ENCODE measurements at places on chromosomes 3 and 15. TPM values are rescaled to one million over a fixed set of nuclear protein-coding genes. Genes with fewer than 3 reads are reported as not detected.
A peak's percentile ranks its signal among the peaks of the same experiment; 100 is the strongest.

DNA sequence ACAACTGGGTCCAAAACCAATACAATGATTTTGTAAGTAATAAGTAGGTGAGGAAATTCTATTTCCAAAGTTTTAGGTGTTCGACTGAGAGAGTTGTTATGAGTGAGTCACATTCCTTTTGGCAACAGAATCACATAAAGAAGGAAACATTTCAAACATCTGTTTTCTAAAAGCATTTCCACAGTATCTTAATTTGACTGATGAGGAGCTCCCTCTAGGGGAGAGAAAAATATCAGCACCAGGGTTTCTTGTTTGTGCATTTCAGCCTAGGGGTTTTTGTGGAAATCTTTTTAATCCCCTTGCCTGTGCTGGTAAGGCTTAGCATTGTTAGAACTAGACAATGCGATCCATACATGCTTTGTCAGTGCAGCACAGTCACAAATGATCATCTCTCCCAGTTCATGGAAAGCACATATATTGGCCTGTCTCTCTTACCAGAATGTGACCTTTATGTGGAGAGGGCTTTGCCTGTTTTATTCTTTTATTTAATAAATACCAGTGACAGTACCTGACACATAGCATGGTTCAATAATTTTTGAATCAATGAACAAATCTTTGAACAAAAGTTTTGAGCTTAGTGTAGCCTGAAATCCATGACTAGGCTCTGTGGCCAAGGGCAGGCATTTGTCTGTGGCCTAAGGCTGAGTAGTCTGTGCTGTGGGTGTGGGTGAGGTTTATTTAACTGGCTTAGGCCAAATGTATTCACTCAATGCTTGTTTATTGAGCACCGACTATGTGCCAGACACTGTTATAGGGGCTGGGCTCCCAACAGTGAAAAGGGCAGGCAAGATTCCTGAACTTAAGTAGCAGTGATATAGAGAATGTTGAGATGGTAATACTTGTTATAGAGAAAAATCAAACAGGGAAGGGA lies 21.1 kb upstream of the IQCF6 start:
- peak; percentile 45 for DNase-seq

The CD200 gene
- total RNA-seq, result 67.0 TPM

DNA sequence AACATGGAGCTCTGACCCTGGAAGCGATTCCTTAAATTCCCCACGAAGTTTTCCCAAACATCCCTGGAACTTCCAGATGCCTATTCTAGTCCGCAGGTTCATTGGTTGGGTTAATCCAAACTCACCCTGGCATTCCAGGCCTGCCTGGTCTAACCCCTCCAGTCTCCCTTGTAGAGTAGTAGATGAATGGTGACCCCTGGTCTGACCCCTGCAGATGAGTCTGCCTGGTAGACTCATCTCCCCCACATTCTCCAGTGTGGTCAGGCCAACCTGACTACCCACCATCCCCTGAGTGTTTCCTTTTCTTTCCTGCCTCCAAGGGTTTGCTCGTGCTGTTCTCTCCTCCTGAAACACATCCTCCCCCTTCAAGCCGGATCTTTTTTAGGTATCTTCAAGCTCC lies 10.8 kb upstream of the HRH1 start:
- DNase-seq, result no peak

- no peak for DNase-seq
Observed at GRCh38 chr3:31093606-31094005, 199.1 kb upstream of the GADL1 start.

GRCh38 chr3:18099611-18100010 lies 325.5 kb downstream of the SATB1 start:
- DNase-seq, result no peak

GRCh38 chr3:107953722-107954121 lies 137.1 kb downstream of the CD47 start:
- DNase-seq, result no peak

DNA sequence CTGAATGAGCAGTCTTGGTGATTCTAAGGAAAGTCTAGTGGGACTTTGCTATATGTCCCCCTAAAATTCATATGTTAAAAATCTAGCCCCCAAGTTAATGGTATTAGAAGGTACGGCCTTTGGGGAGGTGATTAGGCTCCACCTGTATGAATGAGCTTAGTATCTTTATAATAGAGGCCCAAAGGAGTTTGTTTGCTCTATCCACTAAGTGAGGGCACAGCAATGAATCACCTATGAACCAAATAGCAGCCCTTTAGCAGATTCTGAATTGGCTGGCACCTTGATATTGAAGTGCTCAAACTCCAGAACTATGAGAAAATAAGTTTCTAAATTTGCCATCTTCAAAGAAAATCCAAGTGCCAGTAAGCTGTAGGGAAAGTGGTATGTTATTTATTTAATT lies 187.9 kb downstream of the SUCNR1 start:
- no peak for DNase-seq

DNA sequence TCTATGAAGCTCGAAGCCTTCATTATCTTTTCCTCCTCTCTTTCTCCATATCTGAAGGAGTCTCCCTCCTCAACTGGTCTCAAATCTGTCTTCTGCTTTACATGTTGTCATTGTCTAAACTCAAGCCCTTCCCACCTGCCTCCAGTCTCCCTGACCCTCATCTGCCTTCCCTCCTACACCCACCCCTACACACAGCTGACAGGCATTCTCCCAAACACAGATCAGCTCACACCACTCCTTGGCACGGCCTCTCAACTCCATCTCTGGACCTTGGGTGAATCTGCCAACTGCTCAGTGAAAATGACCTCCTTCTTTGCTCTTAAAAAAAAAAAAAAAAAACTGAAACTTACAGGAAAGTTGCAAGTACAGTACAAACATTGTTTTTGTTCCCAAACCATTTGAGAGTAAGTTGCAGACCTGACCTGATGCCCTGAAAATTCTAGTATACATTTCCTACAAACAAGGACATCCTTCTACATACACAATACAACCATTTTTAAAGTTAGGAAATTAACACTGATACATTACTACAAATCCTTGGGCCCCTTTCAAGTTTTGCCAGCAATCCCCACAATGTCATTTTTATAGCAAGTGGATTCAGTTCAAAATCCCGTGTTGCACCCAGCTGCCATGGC lies 49.4 kb upstream of the UBE2E1 start:
- DNase-seq, result no peak

- no peak for DNase-seq
Observed at GRCh38 chr3:32531010-32531647, 28.5 kb upstream of the CMTM6 start.

DNA sequence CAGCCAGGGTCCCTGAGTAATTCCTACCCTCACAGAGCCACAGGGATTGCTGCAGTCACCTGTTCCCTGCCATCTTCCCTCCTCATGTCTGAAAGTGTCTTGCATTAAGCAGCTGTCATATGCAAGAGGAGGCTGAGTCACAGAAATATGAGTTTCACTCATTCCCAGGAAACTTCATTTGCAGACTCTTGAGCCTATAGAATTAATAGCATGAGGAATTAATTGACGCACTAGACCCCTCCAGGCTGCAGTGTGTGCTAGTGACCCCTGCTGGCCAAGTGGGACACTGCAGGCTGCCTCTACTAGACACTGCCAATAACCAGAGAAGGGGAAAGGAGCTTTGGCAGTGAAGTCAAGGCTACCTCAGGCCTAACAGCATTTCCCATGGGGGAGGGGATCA lies 50.6 kb upstream of the SLC6A1 start:
- peak; percentile 25 for DNase-seq

The DZIP3 gene
- 23.1 TPM for total RNA-seq

DNA sequence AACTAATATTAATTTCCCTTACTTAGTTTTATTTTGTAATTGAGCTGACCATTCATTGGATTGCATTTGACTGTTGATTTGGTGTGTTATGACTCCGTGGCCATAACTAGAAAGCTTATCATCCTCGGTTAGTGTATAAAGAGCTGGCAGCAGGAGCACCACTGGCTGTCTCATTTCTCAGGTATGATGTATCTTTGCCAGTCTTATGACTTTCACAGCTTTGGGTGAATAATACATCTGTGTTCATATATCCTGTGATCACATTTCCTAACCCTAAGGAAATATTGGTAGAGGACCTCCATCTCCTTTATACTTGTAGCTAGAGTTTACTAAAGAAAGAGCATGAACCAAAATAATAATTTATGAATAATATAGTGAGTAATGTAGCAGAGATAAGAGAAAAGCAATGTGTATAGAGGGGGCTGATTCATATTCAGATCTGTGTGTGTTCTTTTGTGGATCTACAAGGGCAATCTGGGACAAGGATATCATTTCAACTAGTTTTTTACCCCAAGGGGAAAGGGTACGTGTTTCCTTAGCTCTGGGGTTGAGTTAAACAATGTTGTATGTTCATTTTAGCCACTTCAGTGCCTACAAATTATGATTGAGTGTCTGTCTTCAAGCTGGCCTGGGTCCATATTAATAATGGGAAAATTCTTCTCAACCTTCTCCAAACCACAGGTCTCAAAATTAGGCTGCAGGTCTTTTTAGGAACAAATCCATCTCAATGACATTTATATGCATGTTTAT lies 901.7 kb downstream of the NTRK3 start:
- no peak for DNase-seq

The COL6A6 gene
- not detected for total RNA-seq

All from neural crest cell (in vitro differentiated cells).